ENCODE measurements at places on chromosomes 12 and 14.

DNA sequence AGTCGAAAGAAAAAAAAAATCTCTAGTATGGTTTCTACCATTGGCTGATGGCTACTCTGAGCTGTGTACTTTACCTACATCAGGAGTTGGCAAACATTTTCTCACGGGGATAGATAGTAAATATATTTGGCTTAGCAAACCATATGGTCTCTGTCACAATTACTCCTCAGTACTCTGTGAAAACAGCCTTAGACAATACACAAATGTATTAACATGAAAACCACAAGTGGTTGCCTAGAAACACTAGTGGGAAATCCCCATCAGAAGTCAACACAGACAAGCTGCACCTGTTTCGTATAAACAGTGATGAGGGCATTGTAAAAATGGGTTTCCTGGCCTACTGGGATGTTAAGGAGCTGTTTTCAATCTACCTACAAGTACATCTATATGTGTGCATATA is 84.6 kb upstream of the NAV3 start:
- DNase-seq, result no peak

- DNase-seq, result no peak
Observed at GRCh38 chr12:94832780-94833681, 170.5 kb downstream of the NDUFA12 start.

GRCh38 chr14:31403707-31404106 is 16.6 kb downstream of the HEATR5A start:
- DNase-seq, result no peak

DNA sequence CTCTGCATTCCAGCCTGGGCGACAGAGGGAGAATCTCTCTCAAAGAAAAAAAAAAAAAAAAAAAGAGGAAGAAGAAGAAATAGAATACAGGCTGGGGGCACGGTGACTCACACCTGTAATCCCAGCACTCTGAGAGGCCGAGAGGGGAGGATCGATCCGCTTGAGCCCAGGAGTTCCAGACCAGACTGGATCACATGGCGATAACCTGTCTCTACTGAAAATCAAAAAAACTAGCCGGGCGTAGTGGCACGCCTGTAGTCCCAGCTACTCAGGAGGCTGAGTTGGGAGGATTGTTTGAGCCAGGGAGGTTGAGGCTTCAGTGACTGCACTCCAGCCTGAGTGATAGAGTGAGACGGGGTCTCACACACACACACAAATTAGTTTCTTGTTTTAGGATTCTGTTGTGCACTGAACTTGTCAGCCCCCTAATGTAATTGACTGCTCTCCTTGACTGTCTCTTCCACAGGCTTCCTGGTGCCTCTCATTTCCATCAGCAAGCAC is 963 bp upstream of the TINF2 start:
- DNase-seq, result no peak

DNA sequence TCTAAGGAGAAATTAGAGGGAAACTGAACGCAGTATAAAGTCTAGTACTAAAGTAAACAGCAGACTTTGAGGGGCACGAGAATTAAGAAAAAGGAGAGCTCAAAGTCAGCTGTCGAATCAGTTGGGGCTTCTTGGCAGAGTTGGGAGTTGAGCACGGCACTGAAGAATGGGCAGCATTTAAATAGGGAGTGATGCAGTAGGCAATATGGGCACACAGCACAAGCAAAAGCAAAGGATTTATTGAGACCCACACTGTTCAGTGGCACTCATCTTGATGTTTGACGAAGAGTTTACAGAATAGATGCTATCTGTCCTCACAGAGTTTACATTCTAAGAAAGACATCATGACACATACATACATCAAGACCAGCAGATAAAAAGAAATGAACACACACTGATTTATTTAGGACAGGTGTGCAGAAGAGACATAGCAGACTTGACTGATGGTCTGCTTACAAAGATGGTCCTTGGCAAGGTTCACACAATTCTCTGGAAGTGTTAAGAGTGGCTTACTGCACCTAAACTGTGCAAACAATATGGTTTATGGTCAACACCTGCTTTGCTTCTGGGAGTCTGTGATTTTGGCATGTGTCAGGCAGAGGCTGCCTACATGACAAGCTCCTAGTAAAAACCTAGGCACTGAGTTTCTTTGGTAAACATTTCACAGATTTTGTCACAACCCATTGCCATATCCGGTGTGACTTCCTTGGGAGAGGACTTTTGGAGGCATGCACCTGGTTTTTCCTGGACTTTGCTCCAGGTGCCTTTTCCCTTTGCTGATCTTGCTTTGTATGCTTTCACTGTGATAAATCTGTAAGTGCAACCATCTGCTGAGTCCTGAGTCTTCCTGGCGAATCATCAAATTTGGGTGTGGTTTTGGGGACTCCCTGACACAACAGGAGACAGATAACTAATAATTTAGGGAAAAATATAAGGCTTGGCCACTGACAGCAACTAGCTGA is 26.3 kb downstream of the ALKBH1 start:
- DNase-seq, result no peak

- no peak for DNase-seq
Observed at GRCh38 chr14:80872645-80873044, 68.9 kb downstream of the CEP128 start.

- DNase-seq, result no peak
Observed at GRCh38 chr12:60279221-60279620, 683.4 kb downstream of the SLC16A7 start.

Measured in stimulated activated CD4-positive, alpha-beta T cell treated with anti-CD3 and anti-CD28 coated beads, Interleukin-4, amount 100 ng/mL, for 48 hours (primary cell).